NCI-H446 (cell line): ENCODE measurements at places on chromosomes 11 and 22.

- DNase-seq: no peak
Measured at GRCh38 chr11:43072911-43073310, 238.9 kb upstream of the API5 start.

DNA sequence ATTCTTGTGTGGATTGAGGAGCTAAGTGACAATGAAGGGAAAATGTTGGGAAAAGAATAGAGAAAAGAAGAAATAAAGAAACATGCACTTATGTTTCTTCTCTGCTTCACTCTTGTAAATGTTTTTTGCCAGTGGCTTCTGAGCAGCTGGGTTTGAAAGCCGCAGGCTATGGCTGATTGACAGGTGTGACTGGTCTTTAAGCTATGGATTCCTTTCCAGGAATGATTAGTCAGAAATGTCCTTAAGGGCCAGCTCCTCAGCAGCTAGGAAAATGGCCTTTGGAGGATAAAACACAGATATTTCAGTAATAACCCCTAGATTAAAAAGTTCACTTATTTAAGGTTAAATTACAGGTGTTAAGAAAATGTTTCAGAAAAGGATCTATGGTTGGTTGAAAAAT, 6.5 kb upstream of the USP28 start:
- no peak for DNase-seq

GRCh38 chr11:115576606-115577380, 72.6 kb upstream of the CADM1 start:
- DNase-seq: no peak

DNA sequence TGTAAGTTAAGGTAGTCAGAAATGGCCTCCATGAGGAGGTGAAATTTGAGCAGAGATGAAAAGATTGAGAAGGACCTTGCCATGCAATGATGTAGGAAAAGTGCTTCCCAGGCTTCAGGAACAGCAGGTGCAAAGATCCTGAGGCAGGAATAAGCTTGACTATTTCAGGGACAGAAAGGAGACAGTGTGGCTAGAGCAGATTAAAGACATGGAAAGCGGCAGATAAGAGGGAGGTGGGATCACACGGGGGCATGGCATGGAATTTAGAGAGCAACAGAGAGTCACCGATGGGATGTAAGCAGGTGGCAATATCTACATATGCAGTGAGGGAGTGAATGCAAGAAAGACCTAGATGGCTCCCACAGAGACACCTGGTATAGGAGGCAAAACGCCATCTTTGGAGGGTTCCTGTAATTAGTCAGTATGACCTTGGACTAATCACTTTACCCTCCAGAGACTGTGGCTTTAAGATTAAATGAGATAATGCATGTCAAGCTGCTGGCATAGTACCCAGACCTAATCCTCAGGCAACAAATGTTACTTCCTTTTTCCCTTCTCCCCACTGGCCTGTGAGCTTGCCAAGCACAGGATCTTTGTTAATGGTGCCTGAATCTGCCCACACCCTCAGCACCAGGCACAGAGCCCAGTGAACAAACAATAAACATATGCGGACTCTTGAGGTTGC, 24.6 kb upstream of the ACER3 start:
- peak; percentile 99 for DNase-seq

DNA sequence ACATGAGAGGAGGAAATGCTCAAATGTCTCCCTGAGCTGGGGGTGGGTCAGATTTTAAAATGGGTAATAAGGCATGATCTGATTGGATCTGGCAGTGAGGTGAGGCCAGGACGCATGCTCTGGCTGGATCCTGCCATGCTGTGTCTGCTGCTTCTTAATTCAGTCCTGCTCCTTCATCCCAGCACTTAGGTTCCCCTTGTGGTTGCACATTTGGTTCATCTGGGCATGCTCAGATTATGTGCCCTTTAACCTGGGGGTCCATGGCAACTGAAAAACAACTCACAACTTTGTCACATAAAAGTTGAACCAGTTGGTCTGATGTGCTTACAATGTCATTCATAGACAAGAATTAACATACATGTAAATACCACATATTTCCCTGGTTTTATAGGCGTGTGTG, 67.9 kb downstream of the PIWIL4 start:
- no peak for DNase-seq

GRCh38 chr11:92107331-92107730, 117.3 kb upstream of the FAT3 start:
- DNase-seq: no peak

GRCh38 chr22:19940536-19941364, 822 bp upstream of the COMT start:
- no peak for DNase-seq

DNA sequence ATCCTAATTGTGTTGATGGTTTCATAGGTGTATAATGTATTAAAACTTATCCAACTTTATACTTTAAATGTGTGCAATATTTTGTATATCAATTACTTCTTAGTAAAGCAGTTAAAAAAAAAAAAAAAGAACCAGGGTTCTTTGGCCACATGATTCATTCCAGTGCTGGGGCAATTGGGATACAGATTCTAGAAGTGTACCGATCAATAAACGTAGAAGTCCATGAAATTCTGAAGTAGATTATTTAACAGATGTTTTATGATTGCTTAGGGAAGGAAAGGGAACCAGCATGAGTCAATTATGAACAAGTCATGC, 51.0 kb downstream of the MAPK1 start:
- no peak for DNase-seq

GRCh38 chr11:120494595-120494994, 17.0 kb upstream of the GRIK4 start:
- DNase-seq: no peak

DNA sequence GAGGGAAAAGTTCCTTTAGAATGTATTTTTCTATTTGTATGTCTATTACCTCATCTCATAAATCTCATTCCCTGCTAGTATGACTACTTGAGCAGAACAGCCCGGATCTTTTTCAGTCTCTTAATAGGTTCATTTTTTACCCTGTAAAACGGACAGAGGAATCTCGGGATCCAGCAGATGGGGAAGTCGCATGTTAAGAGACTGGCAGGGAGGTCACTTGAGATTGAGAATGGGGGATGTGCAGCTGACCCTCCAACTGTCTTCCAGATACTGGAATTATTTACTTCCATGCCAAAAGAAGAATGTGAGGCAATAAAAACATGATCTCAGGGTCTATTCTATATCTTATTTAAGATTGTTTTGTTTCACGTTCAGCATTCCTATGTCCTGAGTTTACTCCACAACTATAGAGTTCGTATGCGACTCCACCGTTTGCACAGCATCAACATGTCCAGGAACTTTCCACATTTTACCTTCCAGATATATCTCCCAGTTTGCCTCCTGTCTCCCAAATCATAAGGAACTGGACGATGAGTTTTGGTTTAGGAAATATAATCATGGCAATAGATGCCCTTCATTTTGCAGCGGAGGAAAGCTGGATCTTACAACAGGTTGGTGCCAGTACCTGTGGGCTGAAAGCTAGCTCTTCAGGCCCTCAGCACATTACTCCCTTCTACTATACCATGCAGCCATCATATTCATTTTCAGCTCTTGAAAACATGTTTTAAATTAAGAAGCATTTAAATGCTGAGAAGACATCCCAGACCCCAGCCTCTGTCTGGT, 181.5 kb downstream of the MAML2 start:
- no peak for DNase-seq

GRCh38 chr11:27509908-27510307, 3.3 kb upstream of the LIN7C start:
- no peak for DNase-seq

- no peak for DNase-seq
Measured at GRCh38 chr11:58334708-58335107, 24.2 kb downstream of the OR5B17 start.

DNA sequence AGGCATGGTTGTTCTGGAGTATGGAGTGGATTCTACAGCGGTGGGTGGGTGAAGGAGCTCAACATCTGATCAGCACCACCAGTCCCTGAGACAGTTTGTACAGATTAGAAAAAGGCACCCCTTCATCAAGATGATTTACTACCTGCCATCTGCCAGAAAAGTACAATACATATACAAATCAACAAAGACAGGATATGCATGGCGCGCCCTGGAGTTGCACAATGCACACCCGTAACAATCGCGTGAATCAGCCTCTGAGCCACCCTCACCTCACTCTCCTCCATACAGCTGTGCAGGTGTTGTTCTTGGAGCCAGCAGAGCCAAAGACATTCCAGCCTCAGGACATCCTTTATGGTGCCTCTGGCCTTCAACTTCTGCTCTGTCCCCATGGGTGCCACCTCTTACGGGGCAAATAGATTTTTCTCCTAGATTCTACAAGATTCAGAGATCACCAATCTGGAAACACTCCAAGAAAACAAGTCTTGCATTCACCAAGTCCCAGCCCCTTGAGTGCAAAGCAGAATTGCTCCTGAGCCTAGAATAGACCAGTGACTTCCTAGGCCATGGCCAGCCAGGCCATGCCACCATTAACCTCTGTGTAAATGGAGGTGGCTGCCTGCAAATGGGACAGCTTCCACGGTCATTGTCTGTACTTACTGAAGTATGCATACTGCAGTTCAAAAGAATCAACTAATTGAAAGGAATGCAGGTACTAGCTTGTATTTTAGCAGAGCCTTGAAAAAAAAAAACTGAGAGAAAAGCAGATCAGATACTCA, 490.9 kb downstream of the SOX6 start:
- DNase-seq: no peak
